Activated CD4-positive, alpha-beta T cell treated with anti-CD3 and anti-CD28 coated beads for 1 hour (primary cell): ENCODE measurements at places on chromosomes 2 and 18.

DNA sequence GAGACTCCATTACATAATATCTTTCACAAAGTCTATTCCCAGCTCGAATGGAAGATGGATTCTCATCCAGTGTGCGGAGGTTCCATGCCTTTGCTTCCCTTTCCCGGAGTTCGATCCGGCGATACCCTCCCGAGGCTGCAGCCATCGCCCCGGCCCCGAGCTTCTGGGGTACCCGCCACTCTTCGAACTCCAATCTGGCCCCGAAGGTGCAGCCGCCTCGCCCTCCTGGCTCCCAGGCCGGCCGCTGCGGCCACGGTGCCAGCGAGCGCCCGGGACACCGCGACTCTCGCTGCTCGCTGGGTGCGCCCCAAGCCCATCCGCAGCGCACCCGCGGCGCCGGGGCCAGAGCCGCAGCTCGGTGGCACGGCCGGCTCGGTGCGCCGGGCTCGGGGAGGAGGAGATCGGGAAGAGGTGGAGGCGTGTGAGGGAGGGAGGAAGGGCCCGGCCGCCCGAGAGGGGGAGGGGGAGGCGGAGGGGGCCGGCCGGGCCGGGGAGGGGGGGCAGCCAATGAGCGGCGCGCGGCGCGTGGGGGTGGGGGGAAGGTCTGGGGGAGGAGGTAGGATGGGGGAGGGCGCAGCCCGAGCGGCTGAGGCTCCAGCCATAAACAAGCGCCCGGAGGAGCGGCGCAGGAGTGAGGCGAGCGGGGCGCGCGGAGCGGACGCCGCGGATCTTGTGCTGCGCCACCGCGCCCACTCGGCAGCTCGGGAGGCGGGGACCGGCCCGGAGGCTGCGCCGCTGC lies at the start of gene CRIM1:
Gene CRIM1, plus strand, starts transcription at position 628 of the 739 bp plus-strand sequence. CDS start 515 bp downstream, outside the sequence.
- peak; percentile 13 for DNase-seq

DNA sequence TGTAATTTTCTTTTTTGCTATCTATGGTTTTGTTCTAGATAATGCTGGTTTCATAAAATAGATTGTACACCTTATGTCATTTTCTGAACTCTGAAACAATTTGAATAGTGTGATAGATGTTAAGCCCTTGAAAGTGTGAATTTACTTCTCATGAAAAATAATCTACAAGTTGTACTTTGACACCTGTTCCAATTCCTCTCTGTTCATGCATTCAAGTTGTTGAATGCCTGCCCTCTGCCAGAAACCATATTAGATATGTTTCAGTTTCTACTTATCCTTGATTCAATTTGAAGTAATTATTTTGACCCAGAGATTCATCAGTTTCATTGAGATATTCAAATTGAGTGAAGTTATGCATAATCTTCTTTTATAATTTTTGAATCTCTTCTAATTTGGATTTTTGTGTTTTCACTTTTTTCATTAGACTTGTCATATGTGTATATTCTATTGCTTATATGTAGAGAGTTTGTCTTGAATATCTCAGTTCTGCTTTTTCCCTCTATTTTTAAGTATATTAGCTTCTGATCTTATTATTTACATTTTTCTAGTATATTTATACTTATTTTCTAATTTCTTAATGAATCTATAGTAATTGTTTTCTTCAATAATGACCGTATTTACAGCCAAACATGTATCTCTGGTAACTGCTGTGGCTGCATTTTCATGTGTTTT lies 143.3 kb upstream of the TACR1 start:
- no peak for DNase-seq

GRCh38 chr2:181157326-181157725 lies 176.9 kb downstream of the UBE2E3 start:
- DNase-seq = no peak

DNA sequence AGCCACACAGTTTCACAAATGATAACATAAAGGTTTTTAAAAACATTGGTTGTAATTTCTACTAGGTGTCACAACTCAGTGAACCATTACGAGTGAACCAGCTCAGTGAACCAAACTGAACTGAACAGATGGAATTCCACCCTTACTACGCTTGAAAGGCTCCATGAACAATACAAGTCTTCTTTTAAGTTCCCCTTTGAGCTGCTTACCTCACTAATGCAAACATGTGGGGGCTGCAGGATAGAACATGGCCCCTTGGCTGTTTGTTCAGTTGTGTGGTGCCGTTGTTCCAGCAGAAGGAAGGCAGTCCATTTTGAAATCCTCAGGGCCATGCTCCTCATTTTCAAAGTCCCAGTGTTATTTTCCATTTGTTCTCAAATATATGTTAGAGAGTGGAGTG lies 30.7 kb upstream of the KLHL14 start:
- DNase-seq = no peak

- DNase-seq = no peak
Measured at GRCh38 chr2:85611217-85611704, 605 bp downstream of the C2orf68 start.

GRCh38 chr2:224098481-224099230 lies 59.6 kb upstream of the SERPINE2 start:
- no peak for DNase-seq

- DNase-seq = no peak
Measured at GRCh38 chr2:29206941-29207340, 91.7 kb downstream of the CLIP4 start.

GRCh38 chr2:129681788-129682187 lies 297.7 kb upstream of the RAB6C start:
- no peak for DNase-seq

DNA sequence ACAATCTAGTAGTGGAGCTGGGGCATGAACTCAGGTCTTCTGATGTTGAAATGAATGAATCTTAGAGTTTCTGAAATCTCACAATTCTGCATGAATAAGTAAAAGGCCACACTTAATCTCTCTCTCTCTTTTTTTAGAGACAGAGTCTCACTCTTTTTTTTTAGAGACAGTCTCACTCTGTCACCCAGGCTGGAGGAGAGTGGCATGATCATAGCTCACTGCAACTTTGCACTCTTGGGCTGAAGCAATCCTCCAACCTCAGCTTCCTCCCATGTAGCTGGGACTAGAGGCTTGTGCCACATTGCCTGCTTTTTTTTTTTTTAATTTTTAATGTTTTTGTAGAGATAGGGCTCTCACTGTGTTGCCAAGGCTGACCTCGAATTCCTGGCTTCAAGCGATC lies 68.9 kb upstream of the THOC1 start:
- no peak for DNase-seq

GRCh38 chr2:43341959-43342757 lies 115.8 kb upstream of the ZFP36L2 start:
- no peak for DNase-seq
